Foreskin keratinocyte (primary cell): ENCODE measurements at places on chromosomes 7 and 10. TPM values are rescaled to one million over a fixed set of nuclear protein-coding genes. Genes with fewer than 3 reads are reported as not detected.
A peak's percentile ranks its signal among the peaks of the same experiment; 100 is the strongest.

SLC13A1 gene
- total RNA-seq, result not detected in 2 replicates

TMEM236 gene
- total RNA-seq, result 0.63 TPM in 1 of 2 replicates, not detected in the other

GRCh38 chr7:116173051-116174028 is 37.0 kb upstream of the TES start:
- DNase-seq, result no peak

CRHR2 gene
- total RNA-seq, result not detected in 2 replicates

DNA sequence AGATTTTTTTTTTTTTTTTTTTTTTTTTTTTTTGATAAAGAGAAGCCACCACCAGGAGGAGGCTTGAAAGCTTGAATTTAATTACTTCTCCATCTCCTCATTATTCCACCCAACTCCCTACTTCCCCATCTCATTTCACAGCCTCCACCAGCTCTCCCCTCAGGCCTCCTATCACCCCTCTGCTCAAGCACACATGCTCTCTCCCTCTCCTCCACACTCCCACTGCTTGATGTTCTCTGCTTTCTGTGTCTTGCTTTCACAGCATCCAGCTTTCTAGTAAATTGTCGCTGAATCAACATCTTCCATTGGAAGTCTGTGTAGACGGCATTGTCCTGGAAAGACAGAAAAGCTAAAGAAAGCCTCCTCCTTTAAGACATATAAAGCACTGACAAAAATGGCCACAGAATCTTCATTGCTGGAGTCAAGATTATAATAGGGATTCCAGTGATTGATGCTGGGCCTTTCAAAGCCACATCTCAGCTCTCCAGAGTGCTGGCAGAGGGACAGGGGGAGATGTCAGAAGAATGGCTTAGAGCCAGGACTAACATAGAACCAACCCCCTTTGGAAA is 58.3 kb downstream of the DOCK4 start:
- no peak for DNase-seq

MBL2 gene
- total RNA-seq, result not detected in 2 replicates

DNA sequence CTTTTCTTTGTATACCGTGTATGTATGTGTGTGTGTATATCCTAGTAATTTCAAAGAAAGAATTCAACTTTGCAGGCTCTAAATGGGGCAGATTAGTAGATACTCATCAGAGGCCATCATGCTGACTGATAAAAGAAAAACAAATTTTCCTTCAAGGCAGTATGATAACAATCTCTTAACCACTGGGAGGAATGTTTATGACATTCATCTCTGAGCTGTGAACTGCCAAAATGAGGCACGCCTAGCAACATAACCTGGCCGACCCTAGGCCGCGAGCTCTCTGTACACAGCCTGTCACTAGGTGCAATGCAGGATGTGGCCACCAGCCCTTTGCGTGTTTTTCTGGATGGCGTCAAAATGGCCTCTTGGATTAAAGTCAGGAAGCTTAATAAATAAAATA is 343.7 kb upstream of the GALNT17 start:
- peak; percentile 47 for DNase-seq

DNA sequence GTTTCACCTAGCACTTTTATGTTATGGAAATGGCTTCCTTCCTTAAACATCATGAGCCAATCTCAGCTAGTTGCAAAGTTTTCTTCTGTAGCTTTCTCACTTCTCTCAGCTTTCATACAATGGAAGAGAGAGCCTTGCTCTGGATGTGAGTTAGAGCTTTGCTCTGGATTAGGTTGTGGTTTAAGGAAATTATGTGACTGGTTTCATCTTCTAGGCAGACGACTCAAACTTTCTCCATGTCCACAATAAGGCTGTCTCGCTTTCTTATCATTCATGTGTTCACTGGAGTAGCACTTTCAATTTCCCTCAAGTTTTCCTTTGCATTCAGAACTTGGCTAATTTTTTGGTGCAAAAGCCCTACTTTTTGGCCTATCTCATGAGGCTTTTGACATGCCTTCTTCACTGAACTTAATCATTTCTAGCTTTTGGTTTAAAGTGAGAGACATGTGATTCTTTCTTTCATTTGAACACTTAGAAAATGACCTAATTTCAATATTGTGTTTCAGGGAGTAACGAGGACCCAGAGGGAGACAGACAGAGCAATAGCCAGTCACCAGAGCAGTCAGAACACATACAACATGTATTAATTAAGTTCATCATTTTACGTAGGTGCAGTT is 49.8 kb downstream of the CNOT4 start:
- no peak for DNase-seq

GRCh38 chr10:51630640-51631005 is 68.8 kb downstream of the CSTF2T start:
- DNase-seq, result no peak

DNA sequence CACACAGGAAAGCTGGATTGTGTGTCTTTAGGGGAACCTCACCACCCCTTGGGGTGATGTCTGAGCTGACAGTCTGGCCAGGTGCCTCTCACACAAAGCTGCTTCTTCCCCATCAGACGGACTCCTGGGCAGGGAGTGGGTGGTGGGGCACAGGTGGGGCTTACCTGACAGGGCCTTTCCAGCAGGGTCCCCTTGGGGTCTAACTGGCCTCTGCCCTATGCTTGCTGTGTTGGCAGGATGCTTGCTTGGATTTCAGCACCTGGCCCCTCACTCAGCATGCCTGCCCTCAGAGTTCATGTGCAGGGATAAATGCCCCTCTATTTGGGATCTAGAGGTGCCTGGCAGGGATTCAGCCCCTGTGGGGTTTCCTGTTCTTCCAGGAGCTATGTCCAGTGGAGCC is 496.9 kb upstream of the ZMIZ1 start:
- no peak for DNase-seq
